ENCODE measurements at places on chromosomes 6 and 20.

GRCh38 chr6:130593200-130593599 is 227.4 kb downstream of the TMEM200A start:
- no peak for DNase-seq

DNA sequence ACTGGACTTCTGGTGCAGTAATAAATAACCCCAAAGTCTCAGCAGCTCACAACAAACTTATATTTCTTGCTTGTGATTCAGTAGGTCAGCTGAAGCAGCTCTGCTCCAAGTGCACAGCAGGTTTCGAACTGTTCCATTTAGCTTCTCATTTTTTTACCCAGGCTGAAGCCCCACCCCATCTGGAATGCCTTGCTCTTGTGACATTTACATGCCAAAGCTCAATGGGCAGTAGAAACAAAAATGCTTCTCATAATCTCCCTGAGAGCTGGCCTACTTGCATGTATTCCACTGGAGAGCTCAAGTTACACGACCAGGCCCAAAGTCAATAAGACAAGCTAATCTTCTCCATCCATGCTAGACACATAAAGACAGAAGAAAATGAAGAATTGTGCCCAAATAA is 165.2 kb downstream of the HAO1 start:
- no peak for DNase-seq

- DNase-seq = no peak
Observed at GRCh38 chr6:82260997-82261732, 13.6 kb upstream of the IBTK start.

- no peak for DNase-seq
Observed at GRCh38 chr6:128363020-128363813, 157.2 kb downstream of the PTPRK start.

DNA sequence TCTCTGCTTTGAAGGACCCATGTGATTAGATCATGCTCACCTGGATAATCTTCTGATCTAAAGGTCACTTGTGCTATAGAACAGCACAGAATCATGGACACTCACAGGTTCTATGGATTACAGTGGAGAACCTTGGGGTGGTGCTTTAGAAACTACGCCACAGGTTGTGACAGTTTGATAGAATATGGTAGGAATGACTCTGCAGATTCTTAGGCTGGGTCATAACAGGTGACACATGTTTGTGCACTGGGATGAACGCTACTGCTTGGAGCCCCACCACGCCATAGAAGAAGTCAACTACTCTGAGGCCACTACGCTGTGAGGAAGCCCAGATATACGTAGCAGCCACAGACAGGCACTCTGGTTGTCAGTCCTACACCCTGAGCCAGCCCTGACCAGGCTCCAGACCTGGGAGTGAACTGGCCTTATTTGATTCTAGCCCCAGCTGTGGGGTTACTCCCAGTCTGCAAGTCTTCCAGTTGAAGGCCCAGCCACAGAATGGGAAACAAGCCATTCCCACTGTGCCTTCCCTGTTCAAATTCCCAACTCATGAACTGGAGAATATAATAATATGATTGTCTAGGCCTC is 99.0 kb upstream of the SLC24A3 start:
- no peak for DNase-seq

DNA sequence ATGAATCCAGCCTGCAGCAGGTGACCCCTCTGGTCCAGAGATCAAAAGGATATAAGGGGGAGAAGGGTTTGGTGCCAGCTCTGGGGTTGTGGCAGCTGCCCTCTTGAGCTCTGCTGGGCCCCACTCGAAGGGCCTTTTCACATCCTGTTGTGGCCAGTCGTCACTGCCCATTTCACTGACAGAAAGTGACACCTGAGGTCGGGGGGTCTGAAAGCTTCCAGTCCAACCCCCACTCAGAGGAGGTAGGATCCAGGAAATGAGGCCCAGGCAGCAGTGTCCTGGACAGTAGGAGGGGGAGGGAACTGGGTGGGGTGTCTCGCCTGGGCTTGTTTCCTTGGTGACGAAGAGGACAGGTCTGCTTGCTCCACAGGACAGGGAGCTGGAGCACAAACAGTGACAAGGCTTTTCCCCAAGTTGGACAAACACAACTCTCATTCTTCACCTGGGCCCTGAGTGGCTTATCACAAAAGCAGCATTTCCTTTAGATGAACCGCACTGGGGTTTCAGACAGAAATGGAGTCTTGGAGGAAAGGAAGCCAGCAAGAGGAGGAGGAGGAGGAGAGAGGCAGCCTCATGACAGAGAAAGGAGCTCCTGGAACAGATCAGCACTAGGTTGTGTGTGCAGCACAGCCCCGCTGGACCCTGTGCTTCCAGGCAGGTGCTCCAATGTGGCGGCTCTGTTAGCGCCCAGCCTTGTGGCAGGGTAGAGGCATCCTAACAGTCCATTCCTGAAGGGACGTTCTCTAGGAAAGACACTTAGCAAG is 11.0 kb downstream of the FRS3 start:
- DNase-seq = no peak

- no peak for DNase-seq
Observed at GRCh38 chr6:116662202-116662601, 6.4 kb downstream of the ZUP1 start.

DNA sequence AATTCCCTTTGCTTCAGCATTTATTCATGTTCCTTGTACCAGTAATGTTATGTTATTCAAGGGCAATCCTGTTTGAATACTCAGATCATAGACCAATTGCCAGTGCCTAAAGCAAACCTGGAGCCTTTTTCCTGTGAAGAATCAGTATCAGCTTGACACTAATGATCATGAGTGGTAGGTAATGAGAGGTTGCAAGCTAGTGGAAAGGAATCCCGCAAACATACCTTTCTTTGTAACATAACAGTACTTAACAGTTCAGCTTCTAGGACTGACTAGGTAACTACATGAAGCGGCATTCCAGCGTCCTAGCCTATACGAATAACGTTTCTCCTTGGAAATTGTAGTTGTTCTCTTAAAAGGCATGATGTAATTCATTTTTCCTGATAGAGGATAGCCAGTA is 253.7 kb downstream of the TMEM242 start:
- DNase-seq = no peak

DNA sequence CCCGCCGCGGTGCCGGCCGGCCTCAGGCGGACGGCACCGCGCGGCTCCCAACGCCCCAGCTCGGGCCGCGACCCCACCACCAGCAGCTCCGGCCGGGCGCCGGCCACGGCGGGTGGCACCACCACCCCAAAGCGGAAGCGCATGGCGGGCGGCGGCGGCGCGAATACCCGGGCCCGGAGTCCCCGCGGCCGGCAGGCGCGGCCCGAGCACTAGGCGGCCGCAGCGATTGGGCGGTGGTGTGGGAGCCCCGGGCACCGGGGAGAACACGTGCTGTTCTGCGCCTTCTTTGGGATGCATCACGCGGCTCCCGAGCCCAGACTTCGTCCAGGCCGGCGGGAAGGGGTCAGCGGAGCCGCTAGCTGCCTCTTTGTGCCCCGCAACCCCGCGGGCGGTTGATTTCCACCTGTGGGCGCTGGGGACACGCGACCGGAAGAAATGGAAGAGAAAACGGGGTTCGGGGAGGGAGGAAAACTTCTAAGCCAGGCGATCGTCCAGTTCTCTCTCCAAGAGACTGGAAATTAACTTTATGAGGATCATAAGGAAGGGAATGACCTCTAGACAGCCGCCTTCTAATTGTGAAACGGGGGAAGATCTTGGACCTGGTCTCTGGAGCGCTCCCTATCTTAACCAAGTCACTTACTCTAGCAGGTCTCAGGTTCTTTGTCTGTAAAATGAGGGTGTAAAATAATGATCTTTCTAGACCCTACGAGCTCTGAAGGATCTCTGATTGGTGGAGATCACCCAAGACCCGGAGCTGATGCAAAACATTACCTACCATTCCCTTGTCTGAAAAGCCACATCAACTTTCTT is at the start of gene EPM2A:
Gene EPM2A, minus strand, starts transcription at position 165 of the 810 bp plus-strand sequence. Its CDS starts 22 bp downstream, at position 143.
- peak; percentile 86 for DNase-seq

- no peak for DNase-seq
Observed at GRCh38 chr20:19935842-19936241, 81.3 kb upstream of the NAA20 start.

GRCh38 chr20:49210101-49210756 is 9.0 kb upstream of the DDX27 start:
- no peak for DNase-seq

- no peak for DNase-seq
Observed at GRCh38 chr6:40953486-40953885, 85.5 kb downstream of the UNC5CL start.

- no peak for DNase-seq
Observed at GRCh38 chr6:105810105-105810921, 275.8 kb upstream of the PRDM1 start.

GRCh38 chr6:46473881-46474280 is 17.4 kb downstream of the RCAN2 start:
- DNase-seq = no peak

- DNase-seq = peak; percentile 35
Observed at GRCh38 chr6:36851149-36851614, 11.9 kb upstream of the CPNE5 start.

GRCh38 chr6:144017166-144018094 is 9.4 kb upstream of the PLAGL1 start:
- no peak for DNase-seq

- no peak for DNase-seq
Observed at GRCh38 chr6:50007819-50008218, 14.0 kb downstream of the DEFB110 start.

DNA sequence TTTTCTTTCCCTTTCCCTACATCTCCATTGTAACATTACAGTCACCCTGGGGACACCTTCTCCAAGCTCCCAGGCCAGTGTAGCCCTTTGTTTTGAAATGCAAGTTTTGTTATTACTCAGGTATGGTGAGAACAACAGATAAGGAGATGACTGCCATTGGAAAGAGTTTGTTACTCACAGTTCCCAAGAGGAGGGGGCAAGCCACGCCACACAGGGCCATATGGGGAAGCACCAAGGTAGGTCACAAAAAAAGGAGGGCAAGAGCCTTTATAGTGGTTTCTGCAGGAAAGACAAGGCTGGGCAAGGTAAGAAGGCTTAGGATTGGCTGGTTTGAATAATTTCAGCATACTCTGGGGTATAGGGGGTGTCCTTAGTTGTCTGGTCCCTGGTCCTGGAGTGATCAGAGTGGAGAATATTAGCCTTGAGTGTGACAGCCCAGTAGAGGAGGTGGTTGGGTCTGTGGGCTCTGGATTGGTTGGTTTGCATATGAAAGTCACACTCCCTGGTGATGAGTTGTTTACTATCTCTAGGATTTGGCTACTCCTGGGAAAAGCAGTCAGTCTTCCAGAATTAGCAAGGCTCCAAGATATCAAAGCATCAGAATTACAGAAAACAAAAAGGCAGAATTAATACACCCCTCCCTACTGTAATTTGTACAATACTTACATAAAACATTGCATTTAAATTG is 33.1 kb upstream of the SMLR1 start:
- no peak for DNase-seq

Data from NCI-H774 (cell line).